ENCODE measurements at places on chromosomes 13 and 19.
A peak's percentile ranks its signal among the peaks of the same experiment; 100 is the strongest.

DNA sequence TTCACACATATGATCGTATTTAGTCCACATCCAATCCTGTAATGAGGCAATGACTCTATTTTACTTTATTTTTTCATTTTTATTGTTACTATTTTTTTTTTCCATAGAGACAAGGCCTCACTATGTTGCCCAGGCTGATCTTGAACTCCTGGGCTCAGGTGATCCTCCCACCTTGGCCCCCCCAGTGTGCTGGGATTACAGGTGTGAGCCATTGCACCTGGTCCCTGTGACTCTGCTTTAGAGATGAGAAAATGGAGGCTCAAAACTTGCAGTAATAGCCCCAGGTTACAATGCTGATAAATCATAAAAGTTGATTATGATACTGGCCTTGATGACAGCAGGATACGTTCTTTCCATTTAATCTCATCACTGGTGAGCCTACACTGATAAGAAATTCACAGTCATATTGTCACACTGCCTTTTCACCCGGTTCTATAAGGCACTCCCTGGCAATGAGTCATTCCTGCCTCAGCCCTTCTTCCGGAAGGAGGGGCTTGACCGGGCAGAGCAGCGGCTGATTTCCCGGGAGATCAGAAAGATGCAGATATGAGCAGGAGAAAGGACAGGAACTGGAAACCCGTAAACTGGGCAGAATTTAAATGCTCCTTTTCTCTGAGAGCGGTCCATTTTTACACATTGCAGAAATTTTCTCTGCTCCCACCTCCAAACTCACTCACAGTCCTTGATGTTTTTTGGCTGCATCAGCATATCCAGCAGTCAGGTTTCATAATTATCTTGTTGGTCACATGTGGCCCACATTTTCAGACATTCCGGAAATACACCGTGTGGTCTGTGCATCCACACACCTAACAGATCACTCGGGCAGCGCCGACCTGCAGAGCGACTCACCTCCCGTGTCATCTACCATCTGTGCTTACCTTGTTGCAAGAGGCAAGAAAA lies 616.4 kb downstream of the EFNB2 start:
- no peak for DNase-seq

DNA sequence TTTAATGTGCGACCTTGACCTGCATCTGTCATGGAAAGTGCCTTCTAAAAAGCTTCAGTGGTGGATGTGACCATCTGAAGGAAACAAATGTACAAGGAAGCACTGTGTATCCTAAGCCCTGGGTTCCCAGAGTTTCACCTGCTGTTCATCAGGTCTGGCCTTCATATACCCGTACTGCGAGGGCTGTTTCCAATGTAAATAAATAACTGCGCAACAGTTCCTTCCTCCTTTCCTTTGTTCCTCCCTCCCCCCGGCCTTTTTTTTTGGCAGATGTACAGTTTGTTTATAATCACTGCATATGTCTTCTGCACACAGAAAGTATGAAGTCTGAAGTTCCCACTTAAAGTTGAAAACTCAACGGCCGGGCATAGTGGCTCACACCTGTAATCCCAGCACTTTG lies 5.2 kb downstream of the FAAP24 start:
- no peak for DNase-seq

- DNase-seq = no peak
Observed at GRCh38 chr19:45110851-45111266, 17.9 kb downstream of the PPP1R37 start.

- peak; percentile 47 for DNase-seq
Observed at GRCh38 chr13:45143346-45143751, 23.0 kb downstream of the GTF2F2 start.

DNA sequence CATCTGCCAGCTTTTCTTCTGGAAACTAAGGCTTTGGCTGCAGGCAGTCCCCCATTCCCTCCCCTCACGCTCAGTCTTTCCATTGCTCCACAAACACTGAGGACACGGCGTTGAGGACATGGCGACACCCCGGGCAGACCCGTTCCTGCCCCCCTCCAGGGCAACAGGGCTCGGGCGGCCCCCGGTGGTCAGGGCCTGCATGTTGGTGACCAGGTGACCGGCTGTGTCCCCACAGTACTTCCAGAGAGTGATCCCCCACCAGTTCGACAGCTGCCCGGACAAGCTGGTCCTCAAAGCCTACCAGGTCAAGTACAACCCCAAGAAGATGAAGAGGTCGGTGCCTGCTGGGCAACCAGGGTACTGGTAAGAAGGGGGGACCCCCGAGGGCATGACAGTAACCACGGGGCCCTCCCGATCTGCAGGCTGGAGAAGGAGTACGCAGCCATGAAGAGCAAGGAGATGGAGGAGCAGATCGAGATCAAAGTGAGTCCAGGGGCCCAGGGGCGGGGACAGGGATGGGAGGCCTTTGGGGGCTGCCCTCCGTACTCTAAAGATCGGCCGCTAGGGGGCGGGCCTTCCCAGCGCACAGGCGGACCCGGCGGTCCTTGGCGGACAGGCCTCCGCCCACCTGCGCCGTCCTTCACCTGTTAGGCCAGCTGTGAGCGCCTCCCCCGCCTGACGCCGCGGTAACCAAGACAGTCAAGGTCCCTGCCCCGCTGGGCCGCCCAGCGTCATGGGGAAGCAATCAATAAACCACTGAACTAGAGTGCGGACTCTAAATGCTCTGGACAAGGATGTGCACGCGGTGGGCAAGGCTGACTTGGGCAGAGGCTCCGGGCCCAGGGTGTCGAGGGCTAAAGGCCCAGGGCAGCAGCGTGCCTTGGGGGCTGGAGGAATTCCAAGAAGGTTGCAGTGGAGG lies 21.1 kb downstream of the PRR36 start:
- DNase-seq = no peak

- no peak for DNase-seq
Observed at GRCh38 chr19:21314676-21315075, 14.5 kb downstream of the ZNF708 start.

- DNase-seq = no peak
Observed at GRCh38 chr19:4342314-4342614, 1.1 kb upstream of the MPND start.

GRCh38 chr19:28612275-28612769 lies 600.6 kb downstream of the UQCRFS1 start:
- DNase-seq = no peak

DNA sequence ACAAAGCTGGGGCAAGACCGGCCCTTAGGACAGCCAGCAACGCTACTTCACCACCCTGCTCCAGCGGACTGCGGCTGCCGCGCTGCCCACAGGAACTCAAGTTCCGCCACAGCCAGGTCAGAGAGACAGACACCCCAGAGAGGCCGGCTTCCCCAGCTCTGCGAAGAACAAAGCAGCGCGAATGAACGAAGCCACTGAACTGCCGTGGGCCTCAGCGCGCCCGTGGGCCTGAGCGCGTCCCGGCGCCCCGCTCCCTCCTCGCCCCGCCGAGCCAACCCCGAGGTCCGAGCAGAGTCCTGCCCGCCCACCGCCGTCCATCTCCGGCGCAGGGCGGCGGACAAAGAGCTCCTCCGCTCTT lies 158.4 kb downstream of the RNF17 start:
- DNase-seq = no peak

DNA sequence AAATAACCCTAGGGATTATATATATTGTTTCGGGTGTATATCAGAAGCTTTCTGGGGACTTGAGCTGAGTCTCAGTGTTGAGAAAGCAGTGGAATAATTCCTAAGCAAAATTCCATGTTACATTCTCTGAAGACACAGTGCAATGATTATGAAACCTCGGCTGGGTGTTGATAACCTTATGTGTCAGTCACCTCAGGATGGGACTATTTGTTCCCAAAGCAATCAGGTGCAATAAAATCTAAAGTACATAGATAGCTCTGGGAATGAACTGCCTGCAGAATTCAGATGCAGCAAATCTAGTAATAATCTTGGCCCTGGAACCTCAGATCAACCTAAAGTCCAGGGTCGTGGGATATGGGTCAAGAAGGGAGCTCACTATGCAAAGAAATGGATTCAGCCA lies 53.0 kb downstream of the EDNRB start:
- DNase-seq = no peak

GRCh38 chr13:36925603-36926002 lies 5.6 kb upstream of the SMAD9 start:
- no peak for DNase-seq

DNA sequence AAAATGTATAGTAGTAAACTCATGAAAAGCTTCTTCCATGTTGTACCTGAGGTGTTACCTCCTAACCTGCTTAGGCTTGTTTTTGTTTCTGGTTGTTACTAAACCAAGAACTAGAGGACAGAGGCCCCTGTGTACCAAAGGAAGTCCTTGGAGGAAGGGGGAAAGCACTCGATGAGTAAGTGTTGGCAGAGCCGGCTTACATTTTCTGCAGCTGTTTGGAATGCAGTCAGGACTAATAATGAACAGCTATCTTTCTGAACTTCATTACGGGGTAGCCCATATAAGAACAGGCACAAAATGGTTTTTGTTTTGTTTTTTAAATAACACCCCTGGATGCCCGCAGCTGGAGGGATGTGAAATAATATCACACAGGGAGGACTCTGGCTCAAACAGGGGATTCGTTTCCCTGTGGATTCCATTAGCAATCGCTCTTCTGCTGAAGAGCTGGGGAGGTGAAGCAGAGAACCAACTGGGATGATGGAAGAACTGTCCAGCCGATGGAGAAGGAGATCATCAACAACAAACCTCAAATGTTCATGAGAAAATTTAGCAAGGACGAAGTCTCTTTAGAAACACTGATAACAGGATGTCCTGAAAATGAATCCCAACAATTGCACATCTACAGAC lies 214.2 kb upstream of the MAB21L1 start:
- no peak for DNase-seq

- DNase-seq = no peak
Observed at GRCh38 chr19:17327654-17328516, 6.8 kb downstream of the ANO8 start.

DNA sequence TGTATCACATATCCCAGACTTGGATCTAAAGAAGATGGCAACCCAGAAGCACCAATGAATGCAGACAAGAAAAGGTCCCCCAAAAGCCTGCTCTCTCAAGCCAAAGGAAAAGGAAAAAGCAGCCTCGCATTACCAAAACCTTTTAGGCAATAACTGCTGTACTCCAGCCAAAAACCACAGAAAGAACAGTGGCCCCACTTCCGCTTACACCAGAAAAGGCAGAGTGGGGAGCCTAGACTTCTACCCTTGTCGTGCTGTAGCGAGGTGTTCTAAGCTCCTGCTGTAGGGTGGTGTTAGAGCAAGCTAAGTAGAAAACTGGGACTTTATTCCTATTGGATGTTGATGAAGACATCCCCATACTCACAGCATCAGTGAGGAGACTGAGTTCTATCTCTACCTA lies 244.0 kb upstream of the RXFP2 start:
- DNase-seq = no peak

- no peak for DNase-seq
Observed at GRCh38 chr19:14006766-14007562, 844 bp upstream of the RFX1 start.

- DNase-seq = peak; percentile 2
Observed at GRCh38 chr13:109243311-109243951, 543.0 kb downstream of the IRS2 start.

- DNase-seq = peak; percentile 87
Observed at GRCh38 chr19:16076154-16076957, at the start of gene TPM4. TPM4 (plus strand) TSS chr19:16076495; CDS start chr19:16076566, 71 bp downstream.

DNA sequence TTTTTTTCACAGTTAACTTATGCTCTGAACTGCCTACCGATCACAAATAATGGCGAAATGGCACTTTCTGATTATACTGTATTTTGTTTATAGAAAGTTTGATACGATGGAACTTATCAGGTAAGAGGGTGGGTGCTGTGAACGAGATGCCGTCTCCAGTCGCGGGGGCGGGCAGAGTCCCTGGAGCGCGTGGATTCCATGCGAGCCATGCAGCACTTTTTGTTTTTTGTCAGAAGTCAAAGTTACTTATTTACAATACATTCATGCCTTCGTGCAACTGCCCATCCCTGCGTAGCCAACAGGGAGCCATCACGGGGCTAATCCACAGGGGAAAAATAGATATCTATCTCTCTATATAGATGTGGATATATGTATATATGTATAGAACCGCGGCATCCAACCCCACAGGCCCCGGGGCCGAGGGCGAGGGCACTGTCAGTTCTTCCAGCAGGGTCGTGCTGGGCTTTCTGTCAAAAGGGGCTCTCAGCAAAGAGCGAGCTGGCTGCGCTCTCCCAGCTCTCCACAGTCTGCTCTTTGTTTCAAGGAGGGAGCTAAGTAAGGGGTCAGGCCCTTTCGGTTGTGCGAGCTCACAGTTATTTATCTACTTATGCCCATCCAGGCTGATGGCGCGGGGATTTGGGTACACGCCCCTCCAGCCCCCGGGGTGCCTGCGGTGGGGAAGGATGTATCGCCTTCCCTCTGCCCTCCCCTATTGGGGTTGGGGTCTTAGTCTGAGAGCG lies 3.4 kb downstream of the SLITRK1 start:
- DNase-seq = no peak

DNA sequence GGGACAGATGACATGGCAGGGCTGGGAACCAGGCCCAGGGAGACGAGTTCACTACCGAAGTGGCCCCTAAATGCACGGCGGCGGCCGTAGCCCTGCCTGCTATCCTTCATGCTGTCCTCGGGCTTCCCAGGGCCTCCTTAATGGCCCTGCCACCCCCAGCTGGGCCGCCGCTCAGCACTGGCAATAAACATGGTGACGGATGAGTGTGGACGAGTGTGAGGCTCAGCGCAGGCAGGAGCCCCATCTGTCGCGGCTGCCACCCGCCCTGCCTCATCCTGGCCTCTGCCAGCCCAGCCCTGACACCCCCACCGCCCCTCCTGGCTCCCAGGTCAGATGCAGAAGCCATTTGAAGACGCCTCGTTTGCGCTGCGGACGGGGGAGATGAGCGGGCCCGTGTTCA lies 13.6 kb downstream of the PIN1 start:
- DNase-seq = no peak

- DNase-seq = no peak
Observed at GRCh38 chr13:51937320-51938290, 73.6 kb downstream of the ATP7B start.

DNA sequence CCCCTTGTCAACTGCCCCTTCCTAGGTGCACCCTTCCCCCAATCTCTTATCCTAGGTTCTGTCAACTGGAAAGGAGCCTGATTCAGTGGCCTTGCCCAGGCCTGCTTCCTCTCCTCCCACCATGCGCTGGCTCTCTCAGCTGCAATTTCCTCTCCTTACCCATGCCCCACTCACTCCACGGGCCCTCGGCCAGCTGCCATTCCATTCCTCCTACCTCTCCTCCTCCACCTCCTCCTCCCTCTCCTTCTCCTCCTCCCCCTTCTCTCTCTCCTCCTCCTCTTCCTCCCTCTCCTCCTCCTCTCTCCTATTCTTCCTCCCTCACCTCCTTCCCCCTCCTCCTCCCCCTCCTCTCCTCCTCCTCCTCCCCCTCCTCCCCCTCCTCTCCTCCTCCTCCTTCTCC lies 9.6 kb upstream of the TIMM44 start:
- DNase-seq = no peak

DNA sequence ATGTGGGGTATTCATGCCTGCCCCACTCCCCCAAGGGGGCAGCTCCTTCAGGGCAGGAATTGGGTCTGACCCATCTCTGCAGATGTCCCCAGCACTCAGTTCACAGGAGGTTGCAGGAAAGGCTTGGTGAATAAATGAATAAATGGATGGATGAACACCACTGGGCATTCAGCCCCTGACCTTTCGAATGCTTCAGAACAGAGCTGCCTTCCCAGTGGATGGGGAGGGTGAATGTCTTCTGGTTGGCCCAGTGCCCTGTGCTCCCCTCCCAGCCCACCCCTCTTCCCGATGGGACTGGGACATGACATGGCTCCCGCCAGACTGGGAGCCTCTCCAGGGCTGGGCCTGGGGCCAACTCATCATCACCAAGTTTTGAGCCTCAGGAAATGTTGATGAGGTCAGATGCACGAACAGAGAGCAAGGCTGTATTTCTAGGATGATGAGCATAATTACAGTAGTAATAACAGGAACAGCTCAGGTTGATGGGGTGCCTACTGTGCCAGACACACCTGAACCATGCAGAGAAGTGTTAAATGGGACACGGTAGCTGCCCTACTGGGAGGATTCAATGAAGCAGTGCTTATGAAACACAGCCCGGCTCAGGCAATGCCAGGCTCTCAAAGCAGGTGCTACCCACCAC lies 25.7 kb downstream of the VRK3 start:
- DNase-seq = no peak
